ENCODE measurements at places on chromosomes 11 and 22.

DNA sequence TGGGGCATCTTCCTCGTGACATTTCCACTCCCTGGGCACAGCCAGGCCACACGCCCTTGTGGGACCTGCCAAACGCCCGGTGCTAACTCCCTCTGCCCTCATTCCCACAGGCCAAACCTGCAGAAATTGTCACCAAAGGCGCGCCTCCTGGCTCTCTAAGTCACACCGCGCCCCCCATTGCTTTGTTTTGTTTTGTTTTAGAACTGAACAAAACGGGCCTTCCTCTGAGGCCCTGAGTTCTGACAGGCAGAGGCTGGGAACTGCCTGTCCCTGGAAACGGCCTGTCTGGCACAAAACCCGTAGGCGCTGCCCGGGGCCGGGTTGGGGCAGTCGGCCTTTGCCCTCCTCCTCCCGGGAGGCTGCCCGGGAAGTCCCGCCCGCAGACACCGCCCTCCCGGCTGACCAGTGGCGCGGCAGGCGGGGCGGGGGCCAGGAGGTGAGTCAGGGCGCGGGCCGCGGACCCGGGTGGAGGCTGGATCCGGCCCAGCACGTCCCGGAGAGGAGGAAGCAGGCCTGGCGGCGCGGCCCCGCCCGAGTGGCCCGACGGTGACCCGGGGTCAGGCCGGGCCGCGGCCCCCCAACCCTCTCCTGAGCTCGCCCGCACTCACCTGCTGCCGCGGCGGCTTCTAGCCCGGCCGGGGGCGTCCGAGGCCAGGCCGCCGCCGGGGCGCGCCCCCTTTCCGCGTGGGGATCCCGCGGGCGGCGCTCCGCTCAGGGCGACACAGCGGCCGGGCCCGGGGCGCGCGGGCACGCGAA lies 465 bp downstream of the SUN2 start:
- no peak for DNase-seq

GRCh38 chr22:26768952-26769351 lies 111.6 kb downstream of the MIAT start:
- no peak for DNase-seq

DNA sequence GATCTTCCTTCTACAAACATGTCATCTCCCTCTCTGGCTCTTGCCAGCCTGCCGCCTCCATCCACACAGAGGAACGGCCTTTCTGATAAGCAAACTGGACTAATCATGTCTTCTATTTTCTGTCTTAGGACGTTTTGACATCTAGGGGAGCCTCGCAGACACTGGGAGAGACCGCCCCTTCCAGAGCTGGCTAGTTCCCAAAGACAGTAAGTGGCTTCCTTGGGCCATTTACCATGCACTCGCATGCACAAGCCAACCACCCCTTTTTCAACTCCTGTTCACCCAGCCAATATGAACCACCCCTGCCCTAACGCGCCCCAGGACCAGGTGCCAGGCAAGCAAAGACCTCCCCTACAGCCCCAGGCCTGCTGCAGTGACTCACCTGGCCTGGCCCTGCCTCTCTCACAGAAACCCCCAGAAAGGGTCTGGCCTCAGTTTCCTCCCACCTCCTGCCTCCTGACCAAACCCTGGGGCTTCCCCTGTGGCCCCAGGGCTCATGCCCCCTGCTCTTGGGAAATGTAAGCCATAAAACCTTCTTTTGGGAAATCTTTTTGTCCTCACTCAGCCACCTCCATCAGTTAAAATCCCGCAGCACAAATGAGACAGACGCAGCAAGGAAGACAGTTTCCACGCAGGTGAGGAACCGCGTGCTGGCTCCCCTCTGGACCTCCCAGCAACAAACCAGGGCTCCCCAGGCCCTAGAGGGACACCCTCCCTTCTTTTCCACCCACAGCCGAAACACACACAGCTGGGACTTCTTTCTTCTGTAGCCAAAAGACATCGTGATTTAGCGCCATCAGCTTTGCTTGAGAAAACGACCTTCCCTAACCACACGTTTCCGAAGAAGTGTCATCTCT lies 38.5 kb downstream of the SHANK2 start:
- DNase-seq, result no peak

DNA sequence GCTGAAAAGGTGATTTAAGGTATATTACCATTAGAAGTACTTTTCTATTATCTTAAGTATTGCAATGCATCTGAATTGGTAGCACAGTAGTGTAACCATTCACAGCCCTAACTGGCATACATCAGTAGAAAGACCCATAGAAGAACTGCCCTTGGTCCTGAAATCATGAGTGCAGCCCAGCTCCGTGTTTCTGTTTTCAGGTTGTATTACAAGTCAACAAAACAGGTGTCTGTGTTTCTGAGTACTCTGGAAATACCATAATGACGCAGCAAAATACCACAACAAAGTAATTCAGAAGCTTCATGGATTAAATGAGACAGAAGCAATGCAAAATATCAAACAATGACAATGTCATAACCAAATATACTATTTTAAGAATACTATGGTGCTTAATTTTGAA lies 226.3 kb downstream of the OPCML start:
- no peak for DNase-seq

GRCh38 chr22:37211866-37212173 lies 457 bp downstream of the SSTR3 start:
- no peak for DNase-seq

DNA sequence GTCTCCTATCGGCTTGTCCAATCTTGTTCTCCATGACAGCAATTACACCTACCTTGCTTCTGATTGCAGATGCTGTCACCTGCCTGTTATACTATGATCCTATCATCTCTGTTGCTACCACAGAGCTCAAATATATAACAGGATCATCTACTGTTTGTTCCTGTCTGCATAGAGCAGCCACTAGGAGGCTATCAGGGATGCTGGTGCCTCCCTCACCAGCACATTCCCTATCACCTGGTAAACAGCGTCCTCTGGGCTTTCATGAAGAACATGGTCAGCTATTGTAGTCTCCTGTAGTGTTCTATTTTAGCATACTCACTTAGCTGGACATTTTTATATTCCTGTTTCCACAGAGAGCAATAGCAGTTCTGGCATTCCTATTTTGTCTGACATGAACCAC lies 87.8 kb upstream of the FAT3 start:
- no peak for DNase-seq

DNA sequence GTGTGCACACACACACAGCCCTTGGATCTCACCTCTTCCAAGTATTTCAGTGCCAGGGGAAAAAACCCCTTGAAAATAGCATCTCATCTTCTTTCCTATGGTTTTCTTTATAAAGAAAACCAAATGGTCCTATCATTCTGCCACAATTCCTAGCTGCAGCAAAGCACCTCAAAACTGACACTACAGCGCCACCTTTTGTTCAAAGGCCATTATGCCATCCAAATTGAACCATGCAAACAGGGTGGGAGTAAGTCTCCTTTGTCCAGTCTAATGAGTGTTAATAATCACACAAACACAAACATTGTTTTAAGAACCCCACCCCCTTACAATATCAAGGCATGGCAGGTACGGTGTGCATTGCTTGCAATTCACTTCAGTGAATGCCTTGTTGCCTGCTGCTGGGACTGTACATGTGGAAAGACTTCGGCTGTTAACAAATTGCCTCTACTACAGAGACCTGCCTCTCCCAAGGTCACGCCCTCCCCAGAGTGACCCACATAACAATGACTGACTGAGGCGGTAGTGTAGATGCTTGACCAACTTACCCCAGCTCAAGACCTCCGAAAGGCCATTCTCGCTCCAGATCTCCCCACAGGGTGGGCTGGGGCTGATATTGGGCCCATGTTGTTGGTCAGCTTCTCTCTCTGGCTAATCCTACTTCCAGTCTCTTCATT lies 31.7 kb downstream of the FAM181B start:
- no peak for DNase-seq

- no peak for DNase-seq
Measured at GRCh38 chr11:68313574-68314202, 1.3 kb downstream of the LRP5 start.

DNA sequence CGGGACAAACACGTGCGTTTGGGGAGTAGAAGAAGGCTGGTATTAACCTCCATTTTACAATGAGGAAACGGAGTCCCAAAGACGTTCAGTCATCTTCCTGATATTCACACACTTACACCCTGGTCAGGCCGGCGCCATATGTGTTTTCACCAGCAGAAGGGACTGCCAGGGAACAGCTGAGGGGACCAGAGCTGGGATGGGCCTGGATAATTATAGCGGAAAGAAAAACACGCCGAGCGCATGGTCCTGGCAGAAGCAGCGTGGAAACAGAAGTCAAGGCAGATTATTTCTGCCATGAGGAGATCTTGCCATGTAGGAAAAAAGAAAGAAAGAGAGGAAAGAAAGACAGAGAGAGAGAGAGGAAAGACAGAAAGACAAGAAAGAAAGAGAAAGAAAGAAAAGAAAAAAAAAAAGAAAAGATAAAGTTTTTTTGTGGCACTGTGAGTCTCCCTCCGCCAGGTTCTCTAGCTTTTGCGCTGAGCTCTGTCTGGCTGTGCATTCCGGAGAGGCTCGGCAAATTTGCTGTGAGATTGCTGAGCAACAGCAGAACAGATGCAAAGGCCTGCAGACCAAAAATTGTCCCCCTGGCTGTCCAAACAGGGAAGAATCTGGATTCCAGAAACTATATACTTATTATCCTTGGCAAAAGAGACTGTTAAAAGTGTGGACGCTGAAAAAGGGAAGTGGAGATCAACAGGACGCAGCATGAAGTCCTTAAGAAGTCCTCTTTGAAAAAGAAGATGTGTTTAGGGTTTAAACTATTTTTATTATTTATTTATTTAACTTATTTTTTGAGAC lies 1.3 kb upstream of the UCP2 start:
- DNase-seq, result no peak

GRCh38 chr11:32905028-32905667 lies 12.5 kb downstream of the QSER1 start:
- DNase-seq, result no peak

- DNase-seq, result no peak
Measured at GRCh38 chr22:35450824-35451569, 51.1 kb downstream of the MCM5 start.

DNA sequence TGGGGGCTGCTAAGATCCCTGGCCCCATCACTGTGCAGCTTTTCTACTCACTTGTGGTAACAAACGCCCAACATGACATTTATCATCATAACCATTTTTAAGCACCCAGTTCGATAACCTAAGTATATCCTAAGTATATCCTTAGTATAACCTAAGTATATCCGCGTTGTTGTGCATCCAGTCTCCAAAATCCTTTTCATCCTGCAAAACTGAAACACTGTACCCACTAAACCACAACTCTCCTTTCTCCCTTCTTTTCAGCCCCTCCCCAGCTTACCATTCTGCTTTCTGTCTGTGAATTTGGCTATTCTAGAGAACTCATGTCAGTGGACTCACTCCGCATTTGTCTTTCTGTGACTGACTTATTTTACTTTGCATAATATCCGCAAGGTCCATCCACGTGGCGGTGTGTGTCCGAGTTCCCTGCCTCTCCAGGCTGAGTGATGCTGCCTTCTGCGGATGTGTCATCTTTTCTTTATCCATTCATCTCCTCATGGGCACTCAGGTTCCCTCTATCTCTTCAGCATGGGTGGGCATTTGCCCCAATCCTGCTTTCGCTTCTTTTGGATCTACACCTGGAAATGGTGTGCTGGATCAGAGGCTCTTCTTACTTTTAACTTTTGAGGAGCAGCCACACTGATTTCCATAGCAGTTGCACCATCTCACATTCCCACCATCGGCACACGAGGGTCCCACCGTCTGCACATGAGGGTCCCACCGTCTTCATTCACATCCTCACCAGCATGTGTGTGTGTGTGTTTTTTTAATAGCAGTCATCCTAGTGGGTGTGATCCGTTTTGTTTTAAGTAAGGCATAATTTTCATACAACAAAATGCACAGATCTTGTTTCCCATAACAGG lies 82.4 kb upstream of the CLDN5 start:
- no peak for DNase-seq

- no peak for DNase-seq
Measured at GRCh38 chr11:77672264-77672663, 34.7 kb upstream of the CLNS1A start.

DNA sequence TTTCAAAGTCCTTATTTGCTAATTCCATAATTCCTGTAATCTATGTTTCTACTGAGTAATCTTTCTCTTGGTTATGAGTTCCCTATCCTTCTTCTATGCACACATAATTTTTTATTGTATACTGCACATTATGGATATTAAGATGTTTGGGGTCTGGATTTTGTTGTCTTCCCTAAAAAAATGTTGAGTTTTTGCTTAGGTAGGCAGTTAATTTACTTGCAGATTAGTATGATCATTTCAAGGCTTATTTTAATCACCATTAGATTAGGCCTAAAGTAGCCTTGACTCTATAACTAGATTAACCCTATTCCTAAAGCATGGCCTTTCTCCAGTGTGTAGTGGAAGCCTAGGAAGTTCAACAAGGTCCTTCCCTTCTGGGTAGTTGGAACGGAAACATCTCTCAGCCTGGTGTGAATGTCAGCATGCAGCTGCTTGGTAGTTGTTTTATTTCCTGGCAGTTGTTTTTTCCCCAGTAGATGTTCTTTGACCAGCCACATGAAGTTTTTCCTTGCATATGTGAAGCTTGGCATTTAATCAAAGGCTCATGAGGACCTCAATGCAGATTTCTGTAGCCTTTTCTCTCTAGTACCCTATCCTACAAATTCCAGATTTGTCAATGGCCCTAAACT lies 419.3 kb upstream of the NARS2 start:
- DNase-seq, result no peak

- no peak for DNase-seq
Measured at GRCh38 chr22:28930357-28931007, 47.1 kb downstream of the ZNRF3 start.

GRCh38 chr11:114315749-114316368 lies 19.7 kb downstream of the NNMT start:
- no peak for DNase-seq

DNA sequence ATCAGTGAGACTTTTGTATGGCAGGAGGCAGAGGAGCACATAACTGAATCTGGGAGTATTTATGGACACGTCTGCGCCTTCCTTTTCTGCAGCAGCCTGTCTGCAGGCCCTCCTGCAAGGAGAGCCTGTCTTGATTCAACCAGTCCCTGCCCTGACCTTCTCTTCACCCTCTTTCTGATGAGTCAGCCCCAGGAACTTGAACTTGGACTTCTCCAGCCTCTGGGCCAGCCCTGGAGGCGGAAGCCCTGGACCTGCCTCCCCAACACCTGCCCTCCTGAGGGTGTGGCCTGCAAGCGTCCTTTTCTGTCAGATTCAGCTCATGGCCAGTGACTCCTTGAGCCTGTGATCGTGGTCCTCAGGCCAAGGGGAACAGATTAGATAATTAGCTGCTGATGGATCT lies 20.0 kb downstream of the DAGLA start:
- DNase-seq, result no peak

DNA sequence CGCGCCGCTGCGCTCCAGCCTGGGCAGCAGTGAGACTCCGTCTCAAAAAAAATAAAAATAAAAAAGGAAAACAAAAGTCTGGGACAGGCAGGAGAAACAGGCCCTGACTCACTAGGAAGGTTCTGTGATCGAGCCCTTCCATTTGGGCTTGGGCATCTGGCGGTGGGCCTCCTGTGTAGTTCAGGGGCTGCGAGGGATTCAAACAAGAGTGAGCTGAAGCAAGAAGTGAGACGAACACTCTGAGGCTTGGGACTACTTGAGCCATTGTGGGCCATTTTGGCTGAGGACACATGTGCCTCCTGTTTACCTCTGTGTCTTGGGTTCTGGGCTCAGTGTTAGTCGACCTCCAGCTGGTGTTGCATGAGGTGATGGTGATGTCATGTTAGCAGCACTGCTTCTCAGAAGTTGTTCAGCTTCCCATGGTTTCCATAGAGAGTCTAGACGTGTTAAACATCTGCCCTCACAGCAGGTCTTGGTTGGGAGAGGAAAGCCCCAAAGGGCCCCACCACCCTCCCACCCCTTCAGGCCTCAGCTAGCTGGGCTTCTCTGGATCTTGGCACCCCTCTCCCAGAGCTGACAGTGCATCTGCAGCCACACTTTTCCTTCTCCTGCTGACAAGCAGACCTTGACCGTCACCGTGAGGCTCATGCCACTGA lies 57.8 kb downstream of the MED15 start:
- DNase-seq, result no peak
